ENCODE measurements at places on chromosomes 13 and 19.

DNA sequence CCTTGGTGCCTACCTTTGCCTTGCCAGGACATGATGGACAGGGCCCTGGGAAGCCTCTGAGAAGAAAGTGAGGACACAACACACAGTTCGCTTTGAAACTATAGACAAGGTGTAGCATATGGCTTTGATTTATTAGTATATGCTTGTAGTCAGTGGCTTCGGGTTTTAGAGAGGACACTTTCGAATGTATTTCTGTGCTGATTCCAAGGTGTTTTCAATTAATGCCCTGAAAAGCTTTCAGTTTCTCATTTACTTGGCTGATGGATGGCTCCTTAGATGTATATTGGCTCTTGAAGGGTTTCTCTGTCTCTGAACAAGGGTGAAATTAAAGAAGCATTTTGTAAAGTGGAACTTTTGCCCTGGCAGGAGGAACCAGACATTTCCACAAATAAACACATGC is 106.9 kb downstream of the POSTN start:
- DNase-seq: no peak

DNA sequence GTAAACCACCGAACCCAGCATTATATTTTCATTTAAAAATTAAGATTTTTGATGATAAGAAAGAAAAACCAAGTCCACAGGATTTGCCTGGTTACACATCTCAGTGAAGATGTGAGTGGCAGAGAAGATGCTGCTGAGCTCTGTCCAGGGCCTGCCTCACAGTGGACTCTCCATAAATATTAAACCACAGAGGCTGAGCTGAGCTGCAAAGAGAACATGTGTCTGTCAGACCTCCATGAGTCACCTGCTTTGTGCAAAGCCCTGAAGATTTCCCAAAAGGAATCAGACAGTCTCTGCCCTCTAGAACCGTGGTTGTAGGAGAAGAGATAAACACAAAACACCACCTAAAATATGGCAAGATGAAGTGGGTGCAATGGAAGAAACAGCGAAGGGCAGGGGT is 127.2 kb upstream of the TSC22D1 start:
- DNase-seq: peak; percentile 46

- DNase-seq: no peak
Observed at GRCh38 chr19:30431591-30431990, 59.4 kb downstream of the ZNF536 start.

- DNase-seq: no peak
Observed at GRCh38 chr13:20271441-20271840, 39.3 kb upstream of the GJB6 start.

DNA sequence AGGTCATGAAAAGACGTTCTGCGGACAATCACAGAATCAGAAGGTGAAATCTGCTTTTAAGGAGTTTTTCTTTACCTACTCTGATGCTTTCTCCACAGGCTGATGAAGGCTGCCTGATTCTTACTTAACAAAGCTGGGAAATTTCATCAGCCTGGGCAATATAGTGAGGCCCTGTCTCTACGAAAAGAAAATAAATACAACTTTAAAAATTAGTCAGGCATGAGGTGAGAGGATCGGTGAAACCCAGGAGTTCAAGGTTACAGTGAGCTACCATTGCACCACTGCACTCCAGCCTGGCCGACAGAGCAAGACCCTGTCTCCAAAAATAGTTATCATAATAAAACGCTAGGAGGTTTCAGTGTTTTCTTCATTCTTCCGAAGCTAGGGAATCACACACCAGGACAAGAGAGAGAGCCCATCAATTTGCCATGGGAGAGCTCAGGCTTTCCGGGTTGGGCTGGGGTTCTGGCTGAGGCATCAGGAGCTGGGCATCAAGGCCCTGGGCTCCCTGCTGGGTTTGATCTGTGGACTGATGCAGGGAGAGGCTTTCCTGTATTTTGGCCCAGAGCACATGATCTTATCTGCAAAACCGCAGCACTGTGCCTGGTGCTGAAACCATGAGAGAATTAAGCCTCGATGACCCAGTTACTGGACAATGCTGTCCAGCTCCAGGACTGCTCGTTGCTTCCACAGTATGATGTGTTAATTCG is 25.1 kb upstream of the CEBPG start:
- no peak for DNase-seq
